ENCODE measurements at places on chromosomes 2 and 18.

DNA sequence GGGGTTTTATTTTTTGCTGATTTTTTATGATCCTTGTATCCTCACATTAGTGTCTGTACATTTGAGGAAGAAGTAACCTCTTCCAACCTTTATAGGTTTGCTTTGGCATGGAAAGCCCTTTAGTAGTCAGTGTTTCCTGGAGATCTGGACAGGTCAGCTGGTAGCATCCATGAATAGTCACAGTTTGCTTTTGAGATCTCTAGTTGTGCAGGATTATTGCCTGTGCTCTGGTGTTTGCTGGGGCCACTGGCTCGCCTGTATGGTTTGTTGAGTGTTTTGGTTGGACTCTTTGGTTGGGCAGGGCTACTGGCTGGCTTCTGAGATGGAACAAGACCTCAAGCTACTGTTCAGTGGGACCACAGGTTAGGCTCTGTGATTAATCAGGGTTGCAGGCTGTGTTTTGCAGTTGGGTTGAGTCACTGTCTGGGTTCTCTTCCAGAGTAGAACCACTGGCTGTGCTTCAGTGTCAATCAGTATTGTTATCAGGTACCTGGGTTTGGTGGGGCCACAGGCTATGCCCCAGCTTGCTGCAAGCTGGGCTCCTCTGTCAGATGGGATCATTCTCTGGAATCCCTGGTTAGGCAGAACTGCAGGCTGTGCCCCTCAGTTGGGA lies 20.0 kb downstream of the SP140L start:
- DNase-seq: no peak

GRCh38 chr2:39737661-39738060 lies 41.4 kb downstream of the THUMPD2 start:
- no peak for DNase-seq

GRCh38 chr2:98823196-98824170 lies 92.6 kb upstream of the MGAT4A start:
- DNase-seq: no peak

- DNase-seq: no peak
Observed at GRCh38 chr2:238883421-238883901, 35.6 kb downstream of the TWIST2 start.

DNA sequence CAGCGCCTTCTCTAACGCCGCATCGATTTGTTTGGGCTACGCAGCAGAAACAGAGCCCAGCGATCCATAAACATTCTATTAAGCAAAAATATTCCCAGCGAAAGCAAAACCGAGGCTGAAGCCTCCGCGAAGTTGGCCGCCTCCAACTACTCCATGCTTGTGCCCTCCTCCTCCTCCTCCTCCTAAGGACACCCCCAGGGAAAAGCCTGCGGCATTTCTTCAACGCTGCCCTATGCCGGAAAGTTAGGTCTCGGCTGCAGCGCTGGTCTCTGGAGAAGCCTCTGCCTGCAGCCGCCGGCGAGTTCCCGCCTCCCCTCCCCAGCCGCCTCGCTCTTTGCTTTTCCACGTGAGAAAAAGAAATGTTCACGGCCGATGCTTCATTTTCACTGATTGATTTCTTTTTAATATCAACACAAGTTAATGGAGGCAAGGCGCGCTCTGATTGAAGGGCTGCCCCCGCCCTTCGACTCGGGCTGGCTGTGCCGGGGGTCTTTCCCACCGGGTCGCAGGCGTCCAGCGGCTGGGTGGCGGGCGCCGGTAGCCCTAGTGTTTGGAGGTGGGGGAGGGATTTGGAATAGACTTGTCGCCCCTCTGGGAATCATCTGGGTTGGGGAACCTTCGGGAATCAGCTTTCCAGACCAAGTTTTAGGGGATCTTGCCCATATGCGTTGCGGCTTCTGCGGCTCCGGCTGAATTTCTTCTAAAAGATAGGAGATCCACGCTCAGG lies 3.9 kb downstream of the NRP2 start:
- DNase-seq: no peak

DNA sequence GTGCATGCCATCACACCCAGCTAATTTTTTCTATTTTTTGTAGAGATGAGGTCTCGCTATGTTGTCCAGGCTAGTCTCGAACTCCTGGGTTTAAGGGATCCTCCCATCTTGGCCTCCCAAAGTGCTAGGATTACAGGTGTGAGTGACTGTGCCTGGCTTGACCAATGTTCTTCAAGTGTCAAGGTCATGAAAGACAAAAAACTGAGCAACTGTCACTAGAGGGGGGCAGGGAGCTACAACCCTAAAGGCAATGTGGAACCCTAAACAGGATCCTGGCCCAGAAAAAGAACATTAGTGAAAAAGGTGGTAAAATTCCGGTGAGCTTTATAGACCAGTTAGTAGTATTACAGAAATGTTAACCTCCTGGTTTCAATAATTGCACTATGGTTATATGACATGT lies 7.3 kb downstream of the MYO5B start:
- DNase-seq: no peak
